ENCODE measurements at places on chromosomes 5 and 9.

DNA sequence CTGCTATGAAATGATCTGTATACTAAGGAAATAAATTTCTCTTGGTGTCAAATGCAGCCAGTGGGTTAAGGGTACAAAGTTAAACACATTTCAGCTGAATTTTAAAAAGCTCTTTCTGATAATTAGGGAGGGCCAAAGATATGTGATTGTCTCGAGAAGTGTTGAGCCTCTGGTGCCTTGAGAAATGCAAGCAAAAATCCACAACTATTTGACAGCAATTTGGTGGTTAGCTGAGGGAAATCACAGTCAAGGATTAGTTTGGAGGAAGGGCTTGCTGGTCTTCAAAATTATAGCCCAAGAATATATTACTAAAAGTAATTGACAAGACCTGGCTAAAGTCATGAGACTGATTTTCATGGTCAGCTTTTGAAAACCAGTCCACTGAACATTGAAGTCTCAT is 255.7 kb upstream of the PPP1R2B start:
- DNase-seq = no peak

DNA sequence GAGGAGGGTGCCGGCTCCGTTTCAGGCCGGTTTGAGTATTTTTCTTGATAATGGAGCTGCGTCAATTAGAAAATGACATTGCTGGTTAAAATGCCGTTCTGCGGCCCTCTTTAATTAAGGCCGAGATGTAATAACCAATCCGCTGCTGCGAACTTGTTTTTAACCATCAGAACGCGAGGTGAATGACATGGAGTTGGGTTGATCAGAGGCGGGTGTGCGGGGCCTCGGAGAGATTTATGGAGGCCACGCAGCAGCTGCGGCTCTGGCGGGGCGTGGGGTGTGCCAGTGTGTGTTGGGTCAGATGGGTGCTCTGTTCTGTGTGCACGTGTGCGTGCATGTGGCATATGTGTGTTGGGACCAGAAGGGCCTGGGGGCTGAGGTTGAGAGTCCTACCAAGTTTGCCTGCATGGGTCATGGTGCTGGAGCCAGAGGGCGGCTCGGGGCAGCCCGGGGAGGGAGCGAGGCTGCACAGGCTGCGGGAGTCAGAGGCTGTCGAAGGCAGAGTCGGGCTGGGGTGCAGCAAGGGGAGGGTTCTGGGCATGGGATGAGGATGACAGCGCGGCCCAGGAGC is 25.4 kb downstream of the RXRA start:
- no peak for DNase-seq

GRCh38 chr5:120942596-120943350 is 478.7 kb downstream of the PRR16 start:
- DNase-seq = no peak

DNA sequence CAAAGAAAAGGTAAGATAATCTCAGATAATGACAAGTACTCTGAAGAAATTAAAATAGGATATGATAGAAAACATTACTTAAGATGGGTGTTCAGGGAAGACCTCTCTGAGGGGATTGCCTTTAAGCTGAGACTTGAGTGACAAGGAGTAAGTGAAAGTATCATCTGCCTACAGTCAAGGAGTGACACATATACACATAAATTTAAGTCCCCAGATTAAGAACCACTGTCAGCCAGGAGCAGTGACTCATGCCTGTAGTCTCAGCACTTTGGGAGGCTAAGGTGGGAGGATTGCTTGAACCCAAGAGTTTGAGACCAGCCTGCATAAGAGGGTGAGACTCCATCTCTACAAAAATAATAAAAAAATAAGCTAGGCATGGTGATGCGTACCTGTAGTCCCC is 19.7 kb upstream of the ANKHD1 start:
- no peak for DNase-seq

- DNase-seq = no peak
Observed at GRCh38 chr9:110844121-110844520, 175.5 kb downstream of the MUSK start.

GRCh38 chr9:75858497-75859092 is 31.9 kb upstream of the PCSK5 start:
- DNase-seq = no peak

- DNase-seq = peak; percentile 4
Observed at GRCh38 chr5:120655828-120656435, 191.8 kb downstream of the PRR16 start.

DNA sequence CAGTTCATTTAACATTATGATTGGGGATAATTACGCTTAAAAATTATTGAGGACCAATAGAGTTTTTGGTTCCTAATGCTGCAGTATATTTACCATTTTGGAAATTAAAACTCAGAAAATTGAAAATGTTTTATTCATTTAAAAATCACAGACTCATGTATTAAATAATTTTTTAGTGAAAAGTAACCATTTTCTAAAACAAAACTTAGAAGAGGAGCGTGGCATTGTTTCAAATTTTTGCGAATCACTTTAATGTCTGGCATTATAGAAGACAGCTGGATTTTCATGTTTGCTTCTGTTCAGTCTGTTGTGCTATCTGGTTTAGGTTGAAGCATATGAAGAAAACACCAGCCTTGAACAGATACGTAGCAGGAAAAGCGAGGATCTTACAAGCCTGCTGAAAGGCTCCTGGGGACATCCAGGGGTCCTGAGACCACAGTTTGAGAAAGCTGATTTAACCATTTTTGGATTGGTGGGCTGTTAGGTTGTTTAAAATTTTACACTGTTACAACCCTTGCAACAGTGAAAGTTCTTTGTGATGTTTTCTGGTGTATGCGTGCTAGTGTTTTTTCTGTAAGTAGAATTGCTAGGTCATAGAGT is 1.6 kb downstream of the ZFYVE16 start:
- DNase-seq = no peak

GRCh38 chr5:178363501-178364325 is 131.1 kb upstream of the PHYKPL start:
- no peak for DNase-seq

DNA sequence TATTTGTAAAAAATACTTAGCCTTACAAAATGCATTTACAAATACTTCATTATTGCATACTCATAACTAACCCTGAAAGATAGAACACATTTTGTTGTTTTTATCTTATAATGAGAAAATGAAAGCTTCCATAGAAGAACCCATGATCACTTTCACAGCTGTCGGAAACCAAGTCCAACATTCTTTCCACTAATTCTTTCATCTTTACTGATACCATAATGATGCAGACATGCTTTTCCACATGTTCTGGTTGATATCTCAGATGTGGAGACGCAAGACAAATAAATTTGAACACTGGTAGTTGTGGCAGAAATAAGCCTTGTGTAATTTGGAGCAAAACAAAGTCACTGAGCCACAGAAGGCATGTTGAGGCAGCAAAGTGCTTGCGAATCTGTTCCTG is 136.0 kb downstream of the FBXO4 start:
- DNase-seq = no peak

DNA sequence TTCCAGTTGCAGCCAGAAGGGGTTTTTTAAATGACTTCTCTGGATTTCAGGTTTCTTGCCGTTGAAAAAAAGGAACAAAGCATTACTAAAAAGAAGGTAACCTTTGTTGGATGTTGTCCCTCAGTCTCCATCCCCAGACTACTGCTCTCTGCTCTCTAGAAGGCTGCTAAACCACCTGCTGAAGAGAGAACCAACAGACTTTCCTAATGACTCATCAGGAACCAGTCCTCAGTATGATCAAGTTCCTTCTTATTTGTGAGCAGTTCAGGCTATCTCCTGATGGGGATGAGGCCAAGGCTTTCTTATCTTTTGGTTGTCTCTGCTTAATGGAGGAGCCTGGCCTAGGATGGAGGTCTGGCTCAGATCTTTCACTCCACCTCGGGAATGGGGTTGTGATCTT is 4.1 kb downstream of the KIF4B start:
- no peak for DNase-seq

- no peak for DNase-seq
Observed at GRCh38 chr5:127894461-127894860, 189.1 kb upstream of the SLC12A2 start.

- DNase-seq = no peak
Observed at GRCh38 chr5:83400701-83401100, 70.8 kb upstream of the VCAN start.

- DNase-seq = peak; percentile 51
Observed at GRCh38 chr5:78496373-78496772, 136.0 kb downstream of the SCAMP1 start.

GRCh38 chr5:150235500-150235854 is 45.6 kb downstream of the SLC6A7 start:
- DNase-seq = no peak

- DNase-seq = no peak
Observed at GRCh38 chr5:157172403-157172802, 6.3 kb upstream of the GARIN3 start.

DNA sequence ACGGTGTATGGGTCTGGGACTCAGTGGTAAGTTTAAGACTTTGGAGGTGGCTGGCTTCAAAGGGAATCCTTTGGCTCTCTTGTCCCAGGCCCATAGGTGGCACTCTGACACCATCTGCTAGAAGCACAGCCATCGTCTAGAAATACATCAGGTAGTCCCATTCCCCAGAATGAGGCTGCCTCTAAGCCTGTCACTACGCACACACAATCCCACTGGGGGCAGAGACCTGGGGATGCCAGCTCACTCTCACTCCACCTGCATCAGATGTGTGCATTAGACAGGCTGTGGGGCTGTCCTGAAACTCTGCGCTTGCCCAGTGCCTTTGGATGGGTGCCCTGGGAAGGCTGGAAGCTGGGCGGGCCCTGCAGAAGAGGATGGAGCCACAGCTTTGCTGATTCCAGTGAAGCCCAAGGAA is 127.5 kb upstream of the PANK3 start:
- DNase-seq = peak; percentile 46

DNA sequence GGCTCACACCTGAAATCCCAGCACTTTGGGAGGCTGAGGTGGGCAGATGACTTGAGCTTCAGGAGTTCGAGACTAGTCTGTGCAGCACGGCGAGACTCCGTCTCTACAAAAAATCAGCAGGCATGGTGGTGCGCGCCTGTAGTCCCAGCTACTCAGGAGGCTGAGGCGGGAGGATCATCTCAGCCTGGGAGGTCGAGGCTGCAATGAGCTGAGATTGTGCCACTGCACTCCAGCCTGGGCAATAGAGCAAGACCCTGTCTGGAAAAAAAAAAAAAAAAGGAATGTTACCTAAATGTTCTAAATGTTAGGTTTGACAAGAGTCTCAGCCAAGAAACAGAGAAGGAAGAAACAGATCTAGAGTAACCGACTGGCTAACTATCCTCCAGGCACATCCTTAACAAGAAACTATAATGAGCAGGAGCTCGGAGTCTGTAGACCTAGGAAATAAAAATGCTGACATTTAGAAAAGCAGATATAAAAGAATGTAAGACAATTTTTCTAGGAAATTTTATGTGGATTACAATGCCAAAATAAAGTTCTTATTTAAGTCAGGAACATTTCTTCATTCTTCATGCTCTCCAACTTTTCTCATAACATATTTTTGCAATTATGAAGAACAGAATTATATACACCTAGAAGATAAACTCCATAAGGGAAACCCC is 166.6 kb upstream of the TBCA start:
- no peak for DNase-seq

DNA sequence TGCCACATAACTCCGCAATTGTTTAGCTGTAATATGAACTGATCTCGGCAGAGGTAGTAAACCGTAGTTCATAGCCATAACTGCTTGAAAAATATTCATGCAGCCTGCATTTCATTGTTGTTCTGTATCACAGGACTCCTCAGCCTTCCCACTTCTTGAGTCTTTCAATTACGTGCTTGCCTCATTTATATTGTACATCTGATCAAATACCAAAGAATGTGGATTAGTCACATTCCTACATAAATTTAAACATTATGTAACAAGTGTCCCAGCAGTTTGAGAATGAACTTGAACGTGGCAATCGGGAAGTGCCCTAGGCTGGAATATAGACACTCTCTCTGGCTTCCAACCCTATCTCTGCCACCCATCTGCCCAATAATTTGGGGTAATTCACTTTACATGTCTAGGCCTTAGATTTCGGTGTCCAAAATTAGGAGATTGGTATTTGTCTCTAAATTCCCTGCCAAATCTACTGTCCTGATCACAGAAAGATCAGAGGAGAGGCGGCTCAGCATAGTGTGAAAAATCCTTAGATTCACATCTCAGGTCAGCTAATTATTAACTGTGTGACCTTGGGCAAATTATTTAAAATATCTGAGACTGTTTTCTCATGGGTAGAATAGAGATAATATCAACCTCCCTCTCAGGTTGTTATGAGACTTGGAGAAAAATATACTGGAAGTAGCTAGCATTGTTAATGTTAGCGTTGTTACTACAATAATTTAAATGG is 215.1 kb upstream of the RFX3 start:
- DNase-seq = no peak

DNA sequence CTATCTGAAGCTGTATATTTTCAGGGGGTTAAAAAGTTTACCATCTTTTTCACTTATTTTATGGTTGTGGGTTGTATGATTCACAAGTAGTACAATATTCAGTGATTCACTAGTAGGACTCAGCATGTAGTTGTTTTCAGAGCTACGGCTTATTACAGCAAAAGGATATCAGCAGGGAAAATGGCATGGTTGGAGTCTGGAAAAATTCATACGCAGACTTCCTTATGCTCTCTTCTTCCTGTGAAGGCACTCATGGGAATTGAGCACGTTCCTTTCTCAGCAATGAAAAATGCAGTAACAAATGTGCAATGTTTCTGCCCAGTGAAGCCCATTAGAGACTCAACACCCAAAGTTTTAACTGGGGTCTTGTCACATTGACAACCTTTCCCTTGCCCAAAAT is 250.5 kb downstream of the KCNN2 start:
- no peak for DNase-seq

- no peak for DNase-seq
Observed at GRCh38 chr9:93612796-93613154, 36.4 kb downstream of the PHF2 start.

GRCh38 chr9:80881940-80882339 is 807.4 kb downstream of the TLE1 start:
- no peak for DNase-seq

GRCh38 chr9:5480919-5481318 is 29.4 kb upstream of the PDCD1LG2 start:
- no peak for DNase-seq

DNA sequence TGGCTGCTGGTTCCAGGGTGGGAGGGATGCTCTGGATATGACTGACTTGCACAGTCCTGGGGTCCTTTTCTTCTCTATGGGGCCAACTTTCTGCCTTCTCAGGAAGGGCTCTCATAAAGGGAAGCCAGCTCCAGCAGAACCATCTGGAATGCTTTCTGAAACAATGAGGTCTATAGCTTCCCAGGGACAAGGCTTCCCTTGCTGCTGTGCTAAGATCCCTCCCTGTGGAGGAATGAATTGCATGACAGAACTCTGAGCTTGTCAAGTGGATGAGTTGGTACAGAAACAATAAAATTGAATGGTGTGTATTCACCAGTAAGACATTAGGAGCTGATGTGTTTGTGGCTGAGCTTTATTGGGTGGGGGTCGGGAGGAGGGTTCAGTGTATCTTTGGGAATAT is 19.8 kb downstream of the CKMT2 start:
- no peak for DNase-seq

DNA sequence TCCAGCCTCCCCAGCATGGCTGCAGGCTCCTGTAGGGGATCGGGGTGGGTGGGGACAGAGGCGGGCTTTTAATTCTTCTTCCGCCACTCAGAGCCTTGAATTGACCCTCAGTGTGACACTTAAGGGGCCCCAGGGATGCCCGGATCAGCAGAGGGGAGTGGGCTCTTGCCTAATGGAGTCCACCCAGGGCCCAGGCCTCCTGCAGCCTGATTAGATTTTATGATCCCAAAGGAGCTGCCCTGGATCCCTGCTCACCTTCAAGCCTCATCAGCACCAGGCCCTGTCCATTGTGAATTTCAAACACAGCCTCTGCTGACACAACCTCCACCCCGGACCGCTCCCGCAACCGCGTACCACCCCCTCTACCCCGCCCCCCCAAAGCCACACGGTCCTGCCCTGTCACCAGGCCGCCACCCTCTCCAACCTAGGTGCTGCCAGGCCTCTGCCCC is 214.1 kb upstream of the IER5L start:
- no peak for DNase-seq

GRCh38 chr9:69107771-69108170 is 66.3 kb upstream of the TJP2 start:
- no peak for DNase-seq
